ENCODE measurements at places on chromosomes 16 and 17. TPM values are rescaled to one million over a fixed set of nuclear protein-coding genes. Genes with fewer than 3 reads are reported as not detected.

DBNDD1 gene
- polyA plus RNA-seq, result 49.9 TPM

EXOC3L1 gene
- polyA plus RNA-seq, result 5.4 TPM

HAS3 gene
- polyA plus RNA-seq, result 6.6 TPM

COPZ2 gene
- 35.6 TPM for polyA plus RNA-seq

TMEM114 gene
- polyA plus RNA-seq, result 5.8 TPM

ACSM2A gene
- 0.56 TPM for polyA plus RNA-seq

TMEM106A gene
- 2.3 TPM for polyA plus RNA-seq

ZDHHC1 gene
- polyA plus RNA-seq, result 18.7 TPM

P3H4 gene
- 27.6 TPM for polyA plus RNA-seq

TBC1D3H gene
- polyA plus RNA-seq, result not detected

GPR139 gene
- polyA plus RNA-seq, result 3.8 TPM
